ENCODE measurements at places on chromosomes 5 and 9. TPM values are rescaled to one million over a fixed set of nuclear protein-coding genes. Genes with fewer than 3 reads are reported as not detected.

Gene CYLC2
- not detected for total RNA-seq

Gene F2RL2
- not detected for total RNA-seq

Gene EEIG1
- total RNA-seq = 41.3 TPM

Gene EIF4E1B
- total RNA-seq = not detected

Gene ASPN
- not detected for total RNA-seq

Gene PCDH12
- total RNA-seq = under 0.01 TPM

Gene PCDHB13
- total RNA-seq = not detected

Gene INVS
- total RNA-seq = 20.5 TPM

Gene CAMK2A
- not detected for total RNA-seq

Gene MARCOL
- total RNA-seq = not detected

Gene LVRN
- 0.38 TPM for total RNA-seq

Gene IFNB1
- 0.26 TPM for total RNA-seq

Gene LRRC19
- total RNA-seq = not detected

Gene PRUNE2
- total RNA-seq = under 0.01 TPM

Gene TAF11L8
- total RNA-seq = not detected

Gene NSD1
- 32.4 TPM for total RNA-seq

Gene EQTN
- total RNA-seq = not detected

Gene PMPCA
- 39.2 TPM for total RNA-seq

Gene DNAJC18
- 1.6 TPM for total RNA-seq

Gene STING1
- total RNA-seq = 2.8 TPM

Gene PCDHGA11
- 3.2 TPM for total RNA-seq

Gene LTC4S
- 0.38 TPM for total RNA-seq

Gene CD74
- 3.8 TPM for total RNA-seq

Gene SLIT3
- 1.7 TPM for total RNA-seq

Gene HRH2
- total RNA-seq = not detected

Gene PLK2
- 259 TPM for total RNA-seq

Gene FOXD4L5
- total RNA-seq = 0.13 TPM

Gene UIMC1
- 24.5 TPM for total RNA-seq

Gene SNAPC4
- 3.8 TPM for total RNA-seq

Gene FER
- total RNA-seq = 23.7 TPM

Gene TBC1D2
- total RNA-seq = 54.0 TPM

Gene NMRK1
- total RNA-seq = 16.0 TPM

Gene ZNF879
- total RNA-seq = 3.4 TPM

Gene PCAT7
- total RNA-seq = not detected

Gene FST
- total RNA-seq = 85.0 TPM

Gene CLK4
- total RNA-seq = 25.5 TPM
